ENCODE measurements at places on chromosomes 3 and 15. TPM values are rescaled to one million over a fixed set of nuclear protein-coding genes. Genes with fewer than 3 reads are reported as not detected.
A peak's percentile ranks its signal among the peaks of the same experiment; 100 is the strongest.

ANKRD34C gene
- total RNA-seq, result not detected

CFAP91 gene
- 6.4 TPM for total RNA-seq

SH2D7 gene
- not detected for total RNA-seq

DPPA2 gene
- total RNA-seq, result not detected

RBSN gene
- 32.6 TPM for total RNA-seq

DNA sequence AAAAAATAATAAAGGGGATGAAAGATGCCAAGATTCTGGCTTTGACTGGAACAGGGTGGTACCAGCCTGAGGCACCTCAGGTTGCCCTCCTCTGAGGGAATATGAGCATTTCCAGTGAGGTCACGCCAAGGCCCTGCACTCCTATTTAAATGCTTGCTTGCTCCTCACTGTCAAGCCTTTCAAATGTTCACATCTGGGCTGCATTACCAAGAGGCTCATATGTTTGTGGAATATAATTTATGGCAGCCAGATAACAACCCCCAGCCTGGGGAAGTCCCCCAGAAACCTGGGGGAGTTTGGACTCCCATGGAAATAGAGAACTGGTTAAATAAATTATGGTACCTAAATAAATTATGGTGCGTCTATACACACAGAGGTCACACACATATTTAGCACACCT is 88.4 kb downstream of the FRMD4B start:
- no peaks in the 10 kb centered on the region for H3K4me1 ChIP-seq
- no peak for DNase-seq
- no peak overlapping the region for H3K27ac ChIP-seq
- H3K4me3 ChIP-seq, result no peak overlapping the region
- H3K27me3 ChIP-seq, result no peaks in the 10 kb centered on the region

DNA sequence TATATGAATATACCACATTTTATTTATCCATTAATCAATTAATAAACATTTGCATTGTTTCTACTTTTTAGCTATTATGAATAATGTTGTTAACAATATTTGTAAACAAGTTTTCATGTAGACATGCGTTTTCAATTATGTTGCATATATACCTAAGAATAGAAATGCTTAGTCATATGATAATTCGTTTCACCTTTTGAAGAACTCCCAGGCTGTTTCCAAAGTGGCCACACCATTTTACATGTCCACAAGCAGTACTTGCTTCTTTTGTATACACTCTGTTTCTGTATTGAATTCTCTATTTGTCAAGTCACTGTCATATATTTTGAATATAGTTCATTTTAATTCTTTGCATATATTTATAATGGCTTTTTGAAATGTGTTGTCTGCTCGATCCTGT is 206.9 kb upstream of the ZBTB20 start:
- no peak for DNase-seq
- no peak overlapping the region for H3K4me3 ChIP-seq
- no peaks in the 10 kb centered on the region for H3K27me3 ChIP-seq
- no peaks in the 10 kb centered on the region for H3K36me3 ChIP-seq
- H3K27ac ChIP-seq, result no peak overlapping the region

DNA sequence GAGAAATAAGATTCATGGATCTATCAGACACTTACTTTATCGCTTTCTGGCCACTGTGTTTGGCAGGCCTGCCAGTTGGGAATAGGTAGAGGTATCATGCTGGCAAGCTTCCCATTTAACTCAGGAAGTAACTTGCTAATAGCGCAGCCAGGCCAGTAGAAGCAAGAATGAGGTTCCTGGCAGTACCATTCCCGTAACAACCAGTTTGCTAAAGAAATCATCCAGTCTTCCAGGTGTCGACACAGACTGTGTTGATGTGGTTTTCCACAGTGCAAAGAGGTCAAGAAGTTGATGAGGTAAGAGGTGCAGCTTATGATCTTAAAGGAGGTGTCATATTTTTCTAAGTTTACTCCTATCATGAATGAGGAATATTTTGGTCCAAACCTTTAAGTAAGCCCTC is 46.2 kb downstream of the DPH6 start:
- H3K4me1 ChIP-seq, result peaks cover 4% of the 10 kb centered on the region
- no peak overlapping the region for H3K27ac ChIP-seq
- no peaks in the 10 kb centered on the region for H3K36me3 ChIP-seq
- no peak for DNase-seq
- no peak overlapping the region for H3K4me3 ChIP-seq
- H3K27me3 ChIP-seq, result no peaks in the 10 kb centered on the region

DNA sequence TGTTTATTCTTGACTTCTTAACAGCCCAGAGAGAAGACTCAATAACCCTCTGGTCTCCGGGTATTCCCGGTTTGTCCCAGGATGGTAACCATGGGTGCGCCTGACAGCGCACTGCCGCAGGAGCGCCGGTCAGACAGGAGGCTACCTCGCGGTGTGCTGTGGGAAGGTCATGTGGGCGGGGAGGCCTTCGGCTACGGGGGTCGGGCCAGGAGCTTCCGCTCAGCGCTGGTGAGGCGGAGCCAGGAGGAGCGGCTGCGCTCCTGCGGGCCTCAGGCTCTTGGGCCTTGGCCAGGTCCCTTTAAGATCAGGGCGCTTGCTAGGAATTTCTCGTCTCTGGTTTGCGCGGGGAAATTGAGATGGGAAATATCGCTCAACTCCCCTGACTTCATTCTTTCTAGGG is 182.3 kb upstream of the NDN start:
- no peak for DNase-seq
- H3K36me3 ChIP-seq, result no peaks in the 10 kb centered on the region
- no peak overlapping the region for H3K27ac ChIP-seq

DNA sequence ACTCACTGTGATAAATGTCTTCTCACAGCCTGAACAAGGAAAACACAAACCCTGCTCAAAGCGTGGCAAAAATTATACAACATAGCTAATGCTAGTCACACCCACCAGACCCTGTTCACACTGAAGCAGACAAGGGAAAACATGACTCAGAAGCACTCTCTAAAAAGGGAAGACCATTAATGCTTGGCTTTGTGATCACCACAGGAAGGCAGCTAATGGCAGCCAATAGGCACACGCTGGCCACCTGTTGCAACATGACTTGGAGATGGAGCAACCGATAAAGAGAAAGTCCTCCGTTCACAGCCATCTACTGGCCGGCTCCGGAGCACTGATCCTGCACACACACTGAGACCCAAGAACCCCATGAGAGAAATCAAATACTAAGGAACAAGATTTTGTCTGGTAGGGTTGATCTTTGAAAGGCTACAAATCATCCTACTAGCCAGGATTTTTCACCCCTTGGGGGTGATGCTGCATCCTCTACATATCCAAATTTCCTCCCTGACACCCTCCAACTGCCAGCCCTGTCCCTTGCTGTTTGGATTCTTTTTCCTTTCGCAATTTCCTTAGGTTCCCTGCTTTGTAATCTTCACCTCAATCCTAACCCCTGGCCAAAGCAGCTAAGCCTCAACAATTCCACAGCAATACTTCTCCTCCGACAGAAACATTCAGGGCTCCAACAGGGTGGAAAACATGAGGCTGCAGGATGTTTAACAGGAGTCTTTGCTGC is 3.2 kb downstream of the ZXDC start:
- H3K27me3 ChIP-seq, result no peaks in the 10 kb centered on the region
- H3K4me3 ChIP-seq, result no peak overlapping the region
- no peak for DNase-seq
- H3K4me1 ChIP-seq, result peaks cover 39% of the 10 kb centered on the region
- H3K27ac ChIP-seq, result no peak overlapping the region

DNA sequence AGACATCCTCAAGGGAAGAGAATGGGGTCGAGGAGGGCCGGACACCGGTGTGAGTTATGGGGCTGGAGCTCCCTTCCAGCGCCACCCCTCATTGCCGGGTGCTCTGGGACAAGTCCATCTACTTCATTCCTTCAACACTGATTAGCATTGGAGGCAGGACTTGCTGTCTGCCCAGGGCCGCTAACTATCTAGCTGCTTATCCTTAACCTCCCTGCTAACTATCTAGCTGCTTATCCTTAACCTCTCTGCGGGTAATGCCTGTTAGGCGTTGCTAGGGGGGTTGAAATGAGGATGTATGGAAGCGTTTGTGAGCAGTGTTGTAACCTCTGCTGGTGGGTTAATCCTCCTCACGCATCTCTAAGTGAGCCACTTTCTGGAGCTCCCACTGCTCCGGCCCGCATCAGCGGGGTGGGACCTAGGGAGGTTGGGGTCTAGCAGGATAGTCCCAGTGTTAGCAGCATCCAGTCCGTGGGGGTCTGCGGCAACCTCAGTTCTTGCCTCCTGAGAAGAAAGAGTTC is 10.9 kb upstream of the CHAC1 start:
- no peak for DNase-seq
- H3K36me3 ChIP-seq, result no peaks in the 10 kb centered on the region
- H3K4me1 ChIP-seq, result peaks cover 35% of the 10 kb centered on the region
- H3K27me3 ChIP-seq, result no peaks in the 10 kb centered on the region

DNA sequence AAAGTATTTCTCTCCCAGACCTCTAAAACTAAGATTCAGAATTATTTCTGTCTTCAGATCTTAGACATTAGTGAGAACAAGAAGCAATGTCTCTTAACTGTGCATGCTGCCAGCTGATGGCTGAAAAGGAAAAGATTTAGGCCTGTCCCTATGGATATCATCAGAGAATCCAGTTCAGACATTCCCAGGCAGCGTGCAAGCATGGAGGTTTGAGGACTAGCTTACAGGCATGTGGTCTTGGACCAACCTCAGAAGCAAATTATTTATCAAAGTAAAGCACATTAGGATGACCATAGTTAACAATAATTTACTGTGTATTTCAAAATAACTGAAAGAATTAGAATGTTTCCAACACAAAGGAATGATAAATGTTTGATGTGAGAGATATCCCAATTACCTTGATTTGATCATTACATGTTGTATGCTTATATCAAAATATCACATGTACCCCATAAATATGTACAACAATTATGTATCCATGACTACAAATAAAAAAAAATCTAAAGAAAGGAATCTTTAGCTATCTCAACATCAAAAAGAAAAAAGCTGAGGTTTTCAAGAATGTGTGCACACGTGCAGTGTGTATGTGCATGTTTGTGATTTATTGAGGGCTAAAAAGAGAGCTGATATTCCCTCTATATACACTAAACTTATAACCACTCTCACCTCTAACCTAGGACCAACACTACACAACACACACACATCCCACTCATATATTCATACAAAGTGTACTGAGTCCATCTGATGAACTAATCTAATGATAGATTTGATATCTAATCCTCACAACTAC is 108.9 kb upstream of the THBS1 start:
- no peaks in the 10 kb centered on the region for H3K4me1 ChIP-seq
- DNase-seq, result no peak
- H3K27me3 ChIP-seq, result no peaks in the 10 kb centered on the region
- no peak overlapping the region for H3K4me3 ChIP-seq
- H3K27ac ChIP-seq, result no peak overlapping the region
- H3K36me3 ChIP-seq, result no peaks in the 10 kb centered on the region

DNA sequence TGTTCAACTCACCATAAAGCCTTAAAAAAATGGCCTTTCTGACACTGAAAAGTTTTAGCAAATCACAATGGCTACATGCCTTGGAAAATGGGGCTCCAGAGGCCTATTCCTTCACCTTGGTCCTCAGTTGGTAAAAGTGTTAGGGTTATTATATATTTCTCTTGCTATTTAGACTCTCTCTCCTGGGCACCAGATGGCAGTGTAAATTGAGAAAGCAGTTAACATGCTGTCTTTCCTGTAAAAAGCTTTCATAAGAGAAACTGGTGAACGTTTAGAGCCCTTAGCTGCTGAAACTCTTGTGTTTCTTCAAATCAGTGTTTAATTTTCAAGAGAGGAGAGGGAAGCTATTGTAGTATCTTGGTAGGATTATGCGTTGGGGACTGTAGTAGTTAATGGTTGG is 89.9 kb downstream of the LRTM1 start:
- no peak overlapping the region for H3K4me3 ChIP-seq
- no peaks in the 10 kb centered on the region for H3K27me3 ChIP-seq
- no peak for DNase-seq
- H3K27ac ChIP-seq, result no peak overlapping the region

DNA sequence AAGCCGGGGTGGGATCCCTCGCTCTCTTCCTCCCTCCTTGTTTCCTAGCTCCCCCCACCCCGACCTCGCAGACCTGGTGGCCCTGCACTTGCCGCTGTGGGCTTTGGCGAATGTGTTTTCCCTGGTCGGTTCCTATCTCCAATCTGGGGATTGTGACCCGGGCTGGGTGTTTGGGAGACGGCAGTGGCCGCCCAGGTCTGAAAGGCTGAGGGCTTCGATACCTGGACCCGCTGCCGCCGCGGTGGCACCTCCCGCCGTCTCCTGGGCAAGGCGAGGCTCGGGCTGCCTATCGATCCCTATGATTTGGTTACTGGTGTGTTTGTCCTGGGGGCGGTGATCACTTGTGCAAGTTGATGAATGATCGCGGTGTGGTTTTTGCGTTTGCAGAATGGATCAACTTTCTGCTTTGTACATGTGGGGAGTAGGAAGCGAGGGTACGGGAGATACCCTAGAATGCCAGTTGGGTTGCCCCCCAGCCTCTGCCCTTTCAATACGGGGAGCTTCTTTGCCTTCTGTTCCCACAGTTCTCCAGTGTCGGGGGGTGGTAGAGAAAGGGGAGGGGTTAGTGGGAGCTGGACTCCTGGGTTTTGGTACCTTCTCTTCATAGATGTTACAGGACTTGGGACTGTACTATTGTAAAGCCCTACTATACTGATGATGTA is 3.0 kb downstream of the BBX start:
- H3K36me3 ChIP-seq, result peaks cover 7% of the 10 kb centered on the region
- H3K27ac ChIP-seq, result peak overlapping the region; percentile 58
- no peak for DNase-seq
- no peaks in the 10 kb centered on the region for H3K27me3 ChIP-seq

GRCh38 chr3:52986938-52987337 is 58.9 kb downstream of the SFMBT1 start:
- H3K27ac ChIP-seq, result no peak overlapping the region
- no peak for DNase-seq
- peaks cover 31% of the 10 kb centered on the region for H3K4me1 ChIP-seq
- no peak overlapping the region for H3K4me3 ChIP-seq
